Tongue (tissue), 3 donors: ENCODE measurements at places on chromosomes 6 and 20.
A peak's percentile ranks its signal among the peaks of the same experiment; 100 is the strongest.

DNA sequence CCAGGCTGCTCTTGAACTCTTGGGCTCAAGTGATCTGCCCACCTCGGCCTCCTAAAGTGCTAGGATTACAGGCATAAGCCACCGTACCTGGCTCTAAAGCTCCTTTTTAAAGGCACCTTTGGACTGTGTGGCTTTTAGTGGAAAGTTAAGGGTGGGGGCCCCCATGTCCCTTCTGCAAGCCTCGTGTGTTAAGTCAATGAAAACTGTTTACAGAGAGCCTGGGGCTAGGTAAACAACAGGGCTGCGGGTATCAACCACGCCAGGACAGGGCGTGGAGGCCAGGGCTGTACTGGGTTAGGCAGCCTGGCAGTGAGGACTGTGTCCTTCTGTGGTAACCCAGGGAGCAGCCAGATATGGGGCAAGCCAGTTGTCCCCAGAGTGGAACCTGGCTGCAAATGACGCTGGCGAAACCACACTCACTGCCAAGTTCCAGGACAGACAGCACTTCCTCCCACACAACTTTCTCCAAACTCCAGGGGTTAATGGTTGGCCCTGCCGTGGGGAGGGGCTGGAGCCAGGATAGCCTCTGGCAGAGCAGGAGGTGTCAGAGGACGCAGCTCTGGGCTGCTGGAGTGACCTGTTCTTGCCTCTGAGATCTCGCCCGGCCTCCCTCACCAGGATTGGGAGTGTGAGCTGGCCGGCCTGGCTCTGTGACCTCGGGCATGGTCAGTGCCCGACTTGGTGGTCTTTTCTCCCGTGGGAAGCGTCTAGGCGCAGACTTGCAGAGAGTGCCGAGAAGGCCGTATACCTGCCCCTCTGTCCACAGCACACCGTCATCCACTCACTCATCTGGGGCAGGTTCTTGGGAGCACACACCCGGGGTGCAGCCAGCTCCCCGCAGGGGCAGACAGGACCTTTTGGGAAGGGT is 3.2 kb downstream of the SLC17A9 start:
- no peak for DNase-seq

- DNase-seq = no peak
Measured at GRCh38 chr20:24616258-24617079, 147.0 kb downstream of the SYNDIG1 start.

DNA sequence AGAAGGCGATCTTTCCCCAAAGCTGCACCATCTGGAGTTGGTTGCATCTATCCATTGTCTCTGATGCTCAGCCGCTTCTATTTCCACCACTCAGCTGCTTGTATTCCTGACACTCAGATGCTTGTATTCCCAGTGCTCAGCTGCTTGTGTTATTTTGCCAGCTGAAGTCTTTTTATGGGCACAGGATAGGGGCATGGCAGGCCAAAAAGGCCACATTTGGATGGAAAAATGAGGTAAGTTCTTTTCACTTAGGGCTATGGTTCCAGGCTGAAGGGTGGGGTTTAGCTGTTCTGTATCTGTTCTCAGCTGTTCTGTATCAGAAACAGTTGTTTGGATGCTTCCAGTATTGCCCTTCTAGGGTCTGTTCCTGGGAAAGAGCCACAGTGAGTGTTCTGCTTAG is 944.9 kb downstream of the QKI start:
- DNase-seq = peak; percentile 5

DNA sequence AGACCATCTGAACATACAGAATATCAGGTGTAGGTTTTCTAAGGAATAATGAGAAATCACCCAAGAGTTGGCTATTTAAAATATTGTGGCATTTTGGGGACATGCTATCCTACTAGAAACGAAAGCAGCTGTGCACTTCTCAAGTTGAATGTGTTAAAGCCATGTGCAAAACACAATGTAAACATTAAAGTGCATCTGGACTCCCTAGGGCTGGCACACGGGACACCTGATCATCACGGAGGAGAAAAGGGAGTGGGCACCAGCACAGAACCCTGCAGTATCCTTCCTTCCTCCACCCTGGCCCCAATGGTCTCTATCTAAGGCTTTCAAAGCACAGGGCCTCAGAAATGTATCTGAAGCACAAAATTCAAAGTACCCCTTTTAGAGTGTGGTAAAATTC is 94.3 kb downstream of the INSM1 start:
- no peak for DNase-seq

- peak; percentile 47 for DNase-seq
Measured at GRCh38 chr6:123965894-123966293, 162.2 kb downstream of the NKAIN2 start.

DNA sequence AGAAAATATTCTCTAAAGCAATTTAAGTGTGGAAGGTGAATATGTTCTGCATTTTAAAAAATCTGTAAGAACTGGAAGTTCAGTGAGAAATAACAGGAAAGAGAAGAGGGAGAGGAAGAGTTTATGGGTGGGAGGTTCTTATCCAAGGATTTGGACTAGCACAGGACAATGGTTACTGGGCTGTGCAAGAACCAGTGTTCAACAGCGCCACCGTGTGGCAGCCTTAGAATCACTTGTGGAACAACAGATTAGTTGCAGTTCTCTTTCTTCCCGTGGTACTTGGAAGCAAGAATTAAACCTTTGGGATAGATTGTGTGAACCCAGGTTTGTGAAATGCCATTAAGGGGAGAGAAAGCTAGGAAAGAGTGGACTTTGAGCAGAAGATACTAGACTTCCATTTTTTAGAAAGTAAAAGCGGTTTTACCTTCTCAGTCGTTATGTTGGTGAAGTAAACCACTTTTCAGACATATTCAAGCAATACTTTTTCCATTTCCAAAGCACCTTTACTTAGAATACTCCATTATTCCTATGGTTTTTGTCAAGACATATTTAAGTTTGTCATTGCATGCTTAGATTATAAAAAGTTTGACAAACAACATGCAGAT is 436.7 kb downstream of the RNF144B start:
- no peak for DNase-seq

DNA sequence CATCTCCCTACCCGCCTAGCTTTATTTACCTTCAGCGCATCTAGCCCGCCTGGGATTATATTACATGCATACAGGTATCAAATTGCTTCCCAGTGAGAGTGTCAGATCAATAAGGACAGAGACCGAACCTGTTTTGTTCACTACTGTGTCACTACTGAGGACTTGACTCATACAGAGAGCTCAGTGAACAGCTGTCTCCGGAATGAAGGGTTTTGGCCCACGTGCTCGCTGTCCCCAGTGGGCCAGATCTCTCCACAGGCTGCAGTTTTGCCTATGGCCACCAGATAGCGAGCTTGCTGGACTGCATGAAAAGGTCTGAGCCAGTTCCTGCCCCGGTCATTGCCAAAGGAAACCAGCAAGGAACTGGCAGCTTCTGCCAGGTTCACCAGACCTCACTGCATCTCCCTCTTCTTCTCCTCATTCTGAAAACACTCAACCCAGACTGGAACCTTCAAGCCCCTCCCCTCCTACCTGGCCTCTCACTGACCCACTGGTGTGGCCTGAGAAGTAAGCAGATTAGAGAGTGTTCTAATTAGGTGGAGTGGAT is 150.8 kb downstream of the ZMYND8 start:
- DNase-seq = peak; percentile 79

- no peak for DNase-seq
Measured at GRCh38 chr20:17665756-17666155, 16.3 kb downstream of the RRBP1 start.

- no peak for DNase-seq
Measured at GRCh38 chr6:39226639-39227329, 2.5 kb downstream of the KCNK5 start.

DNA sequence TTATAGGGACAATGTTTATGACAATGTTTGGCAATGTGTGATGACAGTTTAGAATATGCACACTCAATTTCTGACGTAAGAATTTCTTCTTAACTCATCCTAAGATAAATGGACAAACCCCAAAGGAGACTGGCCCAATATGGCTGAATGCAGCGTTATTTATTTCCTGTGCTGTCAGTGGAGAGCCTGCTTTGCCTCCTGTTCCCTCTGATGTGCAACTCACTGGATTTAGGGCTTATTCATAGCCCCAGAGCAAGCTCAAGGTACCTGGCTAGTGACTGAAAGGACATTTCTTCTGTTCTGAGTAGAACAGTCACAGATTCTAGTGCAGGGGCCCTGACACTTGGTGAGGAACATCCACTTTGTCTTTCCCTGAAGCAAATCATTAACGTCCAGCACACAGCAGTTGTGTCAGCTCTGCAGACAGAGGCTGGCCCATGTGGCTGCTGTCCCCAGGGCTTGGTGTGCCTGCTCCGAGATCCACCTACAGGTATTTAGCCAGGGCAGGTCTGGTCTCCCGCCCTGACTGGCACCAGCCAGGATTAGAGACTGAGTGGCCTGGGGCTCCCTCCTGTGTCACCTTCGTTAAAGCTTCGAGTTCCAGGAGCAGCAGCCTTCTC is 64.8 kb downstream of the FARS2 start:
- no peak for DNase-seq

DNA sequence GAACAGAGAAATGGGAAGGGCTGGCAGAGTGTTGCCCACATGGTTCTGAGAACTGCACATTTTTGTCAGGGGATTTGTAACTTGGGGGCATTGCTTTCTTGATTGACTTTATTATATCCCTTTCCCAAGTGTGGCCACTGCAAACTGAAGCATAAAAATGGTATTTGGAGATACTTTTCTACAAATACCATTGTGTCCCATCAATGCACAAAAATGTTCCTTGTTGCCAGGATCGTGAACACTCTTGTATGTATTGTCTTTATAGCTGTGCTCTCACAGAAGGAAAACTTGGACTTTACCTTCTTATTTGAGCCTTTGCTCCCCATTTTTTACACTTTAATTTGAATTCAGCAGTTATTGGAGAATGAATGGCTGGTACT is 57.1 kb upstream of the C20orf144 start:
- DNase-seq = no peak

DNA sequence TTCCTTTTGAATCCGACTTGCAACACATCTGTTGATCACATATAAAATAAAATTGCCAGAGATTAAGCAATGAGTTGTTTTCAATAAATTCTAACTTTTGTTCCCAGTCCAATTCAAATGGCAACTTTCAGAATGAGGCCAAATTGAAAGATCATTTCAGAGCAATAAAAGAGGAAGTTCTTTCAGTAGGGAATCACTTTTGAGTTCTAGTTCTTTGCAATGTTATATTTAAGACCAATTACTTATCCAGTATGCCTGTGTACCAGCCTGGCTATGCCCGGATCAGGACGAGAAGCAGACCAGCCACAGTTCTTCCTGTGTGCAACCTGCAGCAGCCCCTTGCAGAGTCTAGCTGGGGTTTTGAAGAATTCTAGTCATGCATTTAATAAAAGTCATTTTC is 232.5 kb downstream of the BTBD9 start:
- DNase-seq = no peak

DNA sequence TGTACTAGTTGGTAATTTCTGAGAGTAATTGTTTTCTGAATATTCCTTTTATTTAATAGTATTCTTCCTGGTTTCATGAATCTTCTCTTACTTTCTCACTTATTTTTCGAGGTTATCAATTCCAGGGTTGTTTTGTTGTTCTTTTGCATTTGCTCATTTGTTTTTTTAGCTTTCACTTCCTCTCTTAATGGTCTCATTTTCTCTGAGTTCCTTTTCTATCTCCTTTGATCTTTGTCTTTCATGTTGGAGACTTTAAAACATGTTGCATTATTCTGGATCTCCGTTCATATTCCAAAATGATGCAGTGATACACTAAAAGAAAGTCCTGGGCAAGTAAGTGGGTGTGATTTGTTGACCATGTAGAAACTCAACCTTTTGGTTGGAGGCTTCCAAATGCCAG is 345.3 kb upstream of the SLC35B3 start:
- no peak for DNase-seq

DNA sequence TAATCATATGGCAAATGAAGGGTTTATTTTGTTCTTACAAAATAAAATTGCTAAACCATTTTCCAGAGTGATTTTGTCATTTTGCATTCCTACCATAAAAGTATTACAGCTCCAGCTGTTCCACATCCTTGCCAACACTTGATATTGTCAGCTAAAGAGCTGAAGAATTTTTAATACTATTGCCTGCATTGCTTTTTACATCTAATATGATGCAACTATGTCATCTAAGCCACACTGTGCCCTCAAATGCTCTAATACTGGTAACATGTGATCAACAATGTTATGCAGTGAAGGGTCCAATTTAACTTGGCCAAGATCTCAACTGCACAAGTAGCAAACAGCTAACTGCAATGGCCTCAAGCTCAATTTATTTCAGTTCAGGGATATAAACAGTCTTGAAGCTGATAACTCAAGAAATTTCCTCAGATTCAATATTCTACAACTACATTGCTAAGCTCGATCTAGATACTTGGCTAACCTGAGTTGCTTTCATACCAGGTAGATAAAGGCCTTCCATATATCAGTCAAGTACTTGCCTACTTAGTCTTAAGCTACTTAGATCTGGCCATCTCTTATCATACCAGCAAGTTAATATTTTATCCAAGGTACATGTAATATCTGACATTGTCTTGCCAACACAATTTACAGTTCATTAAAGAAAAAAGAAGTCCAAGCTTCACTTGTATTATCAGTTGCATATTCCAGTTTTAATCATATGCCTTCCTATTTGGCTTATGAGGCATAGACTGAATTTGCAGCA is 17.0 kb downstream of the AKIRIN2 start:
- no peak for DNase-seq

DNA sequence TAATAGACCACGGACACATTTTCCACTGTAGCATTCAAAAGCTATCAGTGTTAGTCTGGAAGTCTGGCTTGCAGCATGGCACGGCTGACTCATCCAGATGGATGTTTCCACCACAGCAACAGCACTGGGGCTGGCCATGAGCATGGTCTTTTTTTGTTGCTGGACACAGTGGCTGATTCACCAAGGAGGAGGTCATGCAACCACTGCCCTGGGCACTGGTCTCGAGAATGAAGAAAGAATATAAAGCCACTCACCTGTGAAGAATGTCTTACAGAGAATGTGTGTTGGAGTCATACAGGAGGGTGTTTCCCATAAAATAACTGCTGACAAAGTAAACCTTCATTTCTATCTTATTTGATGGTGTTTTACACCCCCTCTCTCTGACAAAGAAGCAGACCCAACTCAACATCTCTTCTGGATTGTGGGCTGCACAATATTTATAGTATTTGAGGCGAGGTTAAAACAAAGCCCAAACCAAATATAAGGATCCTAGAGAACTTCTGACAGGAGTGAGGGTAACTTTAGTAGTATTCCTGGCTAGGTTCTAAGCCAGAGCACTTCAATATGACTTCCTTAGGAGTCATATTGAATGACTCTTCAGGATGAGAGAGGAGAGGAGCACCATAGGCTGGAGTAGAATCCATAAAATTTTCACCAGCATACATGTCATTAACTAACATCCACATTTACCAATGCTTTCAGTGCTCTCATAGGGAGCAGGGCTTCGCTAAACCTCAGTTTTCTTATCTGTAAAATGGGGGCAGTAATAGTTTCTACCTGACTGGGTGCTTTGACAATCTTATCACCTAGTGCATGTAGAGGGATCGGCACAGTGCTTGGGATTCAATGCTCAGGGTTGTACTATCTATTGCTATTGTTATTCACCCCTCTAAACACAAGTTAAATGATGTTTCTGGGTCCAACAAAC is 121.4 kb downstream of the KIF13A start:
- DNase-seq = peak; percentile 27

GRCh38 chr6:13711324-13711732 is 307 bp downstream of the RANBP9 start:
- DNase-seq = no peak
